ENCODE measurements at places on chromosomes 16 and 17.

DNA sequence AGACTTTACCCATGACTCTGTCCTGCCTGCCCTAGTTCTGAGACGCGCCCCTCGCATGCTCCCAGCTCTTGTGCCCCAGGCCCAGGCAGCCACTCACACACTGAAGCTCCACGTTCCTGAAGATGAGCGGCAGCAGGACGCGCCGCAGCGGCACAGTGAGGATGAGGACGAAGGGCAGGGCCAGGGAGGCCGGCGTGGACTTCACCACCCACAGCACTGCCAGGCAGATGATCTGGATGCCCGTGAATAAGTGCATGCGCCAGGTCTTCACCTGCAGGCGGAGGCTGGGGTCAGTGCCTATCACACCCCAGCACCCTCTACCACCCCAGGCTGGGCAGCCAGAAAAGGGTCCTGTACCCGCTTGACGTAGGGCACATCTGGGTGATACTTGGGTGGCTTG lies 16.9 kb downstream of the SLC4A1 start:
- no peak for DNase-seq

- no peak for DNase-seq
These were observed 24.7 kb downstream of the UTP4 start for GRCh38 chr16:69157196-69157595.

GRCh38 chr16:15961060-15961511 lies 11.7 kb downstream of the ABCC1 start:
- DNase-seq, result no peak

DNA sequence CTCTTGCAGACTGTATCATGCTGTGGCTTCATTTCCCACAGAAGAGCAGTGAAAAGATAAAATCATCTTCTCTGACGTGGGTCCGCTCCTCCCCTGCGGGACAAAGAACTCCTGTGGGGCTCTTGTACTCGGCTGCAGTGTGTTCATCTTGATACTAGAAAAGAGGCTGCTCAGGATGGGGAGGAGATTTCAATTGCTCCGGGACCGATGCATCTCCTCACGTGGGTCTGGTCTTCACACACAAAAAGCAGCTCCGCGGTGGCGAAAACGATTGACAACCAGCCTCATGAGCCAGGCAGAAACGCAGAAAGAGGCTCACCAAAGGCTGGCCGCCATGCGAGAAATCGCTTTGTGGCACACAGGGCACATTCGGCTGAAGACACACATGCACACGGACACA lies 14.4 kb upstream of the KCNJ18 start:
- DNase-seq, result no peak

- peak; percentile 53 for DNase-seq
These were observed 123.0 kb upstream of the DYNLRB2 start for GRCh38 chr16:80417706-80418271.

DNA sequence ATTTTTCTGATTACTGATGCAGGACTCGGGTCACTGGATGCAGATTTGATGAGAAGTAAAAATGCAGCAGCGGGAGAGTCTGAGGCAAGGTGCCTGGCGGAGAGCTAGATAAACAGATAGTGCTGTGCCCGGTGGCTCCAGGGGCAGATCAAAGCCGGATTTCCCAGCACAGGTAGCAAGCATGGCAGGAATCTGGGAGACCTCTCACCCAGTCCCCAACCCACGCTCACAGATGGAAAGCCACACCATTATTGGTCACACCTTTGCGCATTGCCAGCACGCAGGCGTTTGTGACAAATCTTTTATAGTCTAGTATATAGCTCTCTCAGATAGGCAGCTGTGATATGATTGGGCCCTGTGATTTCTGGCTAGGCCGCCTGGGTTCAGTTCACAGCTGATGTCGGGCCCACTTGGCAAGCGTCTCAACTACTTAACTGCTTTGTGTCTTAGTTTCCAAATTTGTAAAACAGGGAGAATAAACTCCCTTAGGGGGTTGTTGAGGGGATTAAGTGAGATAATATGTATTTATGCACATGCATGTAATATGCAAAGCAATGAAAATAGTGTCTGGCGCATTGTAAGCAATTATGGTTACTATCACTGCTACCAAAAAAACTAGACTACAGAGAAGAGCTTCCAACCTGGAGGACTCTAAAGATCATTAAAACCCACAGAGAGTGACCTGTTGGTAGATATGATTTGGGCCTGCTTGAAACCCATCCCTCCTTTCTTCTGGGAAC lies 42.0 kb upstream of the NFAT5 start:
- no peak for DNase-seq

Data from hematopoietic multipotent progenitor cell treated with erythropoietin and hydrocortisone succinate and interleukin-3 and kit ligand, for 15 days (in vitro differentiated cells).